ENCODE measurements at places on chromosomes 6 and 20.

GRCh38 chr6:125392682-125393081, 90.9 kb upstream of the HDDC2 start:
- no peak for DNase-seq

DNA sequence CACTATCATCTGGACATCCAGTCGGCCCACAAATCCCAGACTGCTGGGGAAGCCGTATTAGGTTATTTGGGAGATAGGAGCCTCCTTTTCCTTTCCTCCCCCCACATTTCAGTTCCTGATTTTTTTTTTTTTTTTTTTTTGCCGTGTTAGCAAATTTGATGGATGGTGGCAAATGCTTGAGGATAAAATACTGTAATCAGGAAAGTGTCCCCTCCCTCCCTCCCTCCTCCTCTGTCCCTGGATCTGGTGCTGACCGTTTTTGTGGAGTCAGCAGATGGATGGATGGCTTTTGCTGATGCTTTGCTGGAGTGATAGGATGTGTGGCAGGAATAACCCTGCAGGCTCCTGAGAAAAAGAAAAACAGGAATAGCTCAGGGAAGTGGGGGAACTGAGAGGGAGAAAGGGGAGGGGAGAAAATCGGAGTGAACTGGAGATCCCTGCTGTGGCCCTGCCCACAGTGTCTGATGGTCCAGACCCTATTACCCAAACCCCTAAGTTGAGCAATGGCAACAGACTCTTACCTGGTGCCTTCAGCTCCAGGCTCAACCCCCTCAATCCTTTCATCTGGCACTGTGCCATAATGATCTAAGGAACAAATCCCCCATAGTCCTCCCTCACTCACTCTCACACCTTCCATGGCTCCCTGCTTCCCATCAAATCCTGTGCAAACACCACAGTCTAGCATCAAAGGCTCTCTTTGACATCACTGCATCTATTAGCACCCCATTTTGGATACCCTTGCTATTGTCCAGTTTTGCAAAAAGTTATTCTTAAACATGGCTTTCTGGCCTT, 277.3 kb upstream of the CHD6 start:
- DNase-seq: no peak

- no peak for DNase-seq
Observed at GRCh38 chr6:135411339-135411738, 86.2 kb downstream of the AHI1 start.

DNA sequence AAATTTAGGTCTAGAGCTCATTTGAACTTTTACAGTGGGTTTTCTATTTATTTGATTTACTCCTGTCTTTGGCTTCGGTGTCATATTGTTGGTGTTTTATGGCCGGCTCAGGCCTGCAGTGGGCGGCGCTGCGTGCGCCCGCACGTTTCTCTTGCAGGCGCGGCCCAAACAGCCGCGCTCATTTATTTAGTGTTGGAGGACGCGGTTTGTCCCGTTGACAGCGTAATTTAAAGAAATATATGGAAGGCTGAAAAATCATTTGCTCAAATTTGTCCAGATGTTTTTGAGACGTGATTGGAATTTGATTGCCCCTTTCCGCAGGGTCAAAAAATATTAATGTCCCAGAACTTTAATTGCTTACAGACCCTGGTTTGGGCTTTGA, 22.1 kb downstream of the TFAP2B start:
- no peak for DNase-seq

DNA sequence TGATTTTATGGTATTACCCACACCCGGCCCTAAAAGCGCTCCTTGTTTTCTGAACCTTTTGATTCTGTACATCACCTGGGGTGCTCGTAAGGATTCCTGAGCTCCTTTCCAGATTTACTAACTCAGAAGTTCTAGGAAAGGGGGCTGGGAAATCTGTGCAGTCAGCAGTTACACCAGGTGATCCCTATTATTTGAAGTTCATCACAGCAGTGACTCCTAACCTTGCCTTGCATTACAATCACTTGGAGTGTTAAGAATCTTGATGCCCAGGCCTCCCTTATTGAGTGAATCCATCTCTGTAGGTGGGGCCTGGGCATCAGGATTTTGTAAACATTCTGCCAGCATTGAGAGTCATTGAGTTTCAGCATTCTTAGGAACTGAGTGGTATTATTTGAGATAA, 44.7 kb downstream of the BMP6 start:
- no peak for DNase-seq

DNA sequence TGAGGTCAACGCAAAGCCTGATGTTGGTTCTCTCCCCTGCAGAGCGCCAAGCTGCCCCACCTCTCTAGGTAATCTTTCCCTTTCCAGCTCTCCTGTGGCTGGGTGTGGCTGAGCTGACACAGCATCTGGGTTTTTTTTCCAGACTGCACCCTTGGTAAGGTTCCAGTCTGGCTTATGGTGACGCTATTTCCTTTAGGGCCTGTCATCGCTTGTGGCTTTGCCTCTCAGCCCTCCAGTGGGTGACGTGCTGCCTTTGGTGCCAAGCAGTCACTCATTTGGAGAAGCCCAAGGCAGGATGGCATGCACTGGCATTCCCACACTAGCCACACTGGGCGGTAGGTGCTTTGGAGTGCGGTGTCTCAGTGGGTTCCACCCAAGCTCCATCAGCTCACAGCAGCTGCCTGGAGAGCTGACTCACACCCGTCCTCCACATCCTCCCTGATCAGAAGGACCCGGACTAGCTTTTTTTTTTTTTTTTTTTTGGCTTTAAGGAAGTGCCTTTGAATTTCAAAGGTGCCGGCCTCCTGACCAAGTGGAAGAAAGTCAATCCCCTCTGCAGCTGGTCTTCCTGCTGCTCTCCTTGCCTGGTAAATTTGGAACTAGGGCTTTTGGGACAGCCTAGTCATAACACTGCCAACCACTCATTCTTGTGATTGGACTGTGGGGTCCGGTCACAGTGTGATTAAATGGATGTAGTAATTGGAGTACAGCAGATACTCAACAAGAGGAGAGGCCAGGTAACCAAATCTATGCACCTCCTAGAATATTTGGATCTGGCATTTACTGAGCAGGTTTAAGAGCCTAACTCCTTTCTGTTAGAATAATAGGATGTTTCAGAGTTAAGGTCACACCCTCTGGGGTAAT, 153.6 kb downstream of the CD83 start:
- DNase-seq: no peak

GRCh38 chr20:32343439-32343838, 14.7 kb upstream of the ASXL1 start:
- DNase-seq: no peak

DNA sequence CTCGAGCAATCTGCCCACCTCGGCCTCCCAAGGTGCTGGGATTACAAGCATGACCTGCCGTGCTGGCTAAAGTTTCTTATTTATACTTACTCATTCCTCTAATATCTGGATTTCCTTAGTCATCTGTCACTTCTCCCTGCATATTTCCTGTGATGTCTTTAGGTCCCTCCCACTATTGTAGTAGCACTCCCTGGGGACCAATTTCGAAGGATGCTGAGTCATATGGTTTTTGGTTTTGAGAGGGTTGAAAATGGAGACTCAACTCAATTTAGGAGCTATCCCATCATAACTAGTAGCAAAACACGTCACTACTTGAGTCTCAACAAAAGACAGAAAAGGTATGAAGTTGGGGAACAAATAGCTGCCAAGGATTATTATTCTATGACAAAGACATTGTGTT, 20.2 kb downstream of the MCUR1 start:
- DNase-seq: no peak

DNA sequence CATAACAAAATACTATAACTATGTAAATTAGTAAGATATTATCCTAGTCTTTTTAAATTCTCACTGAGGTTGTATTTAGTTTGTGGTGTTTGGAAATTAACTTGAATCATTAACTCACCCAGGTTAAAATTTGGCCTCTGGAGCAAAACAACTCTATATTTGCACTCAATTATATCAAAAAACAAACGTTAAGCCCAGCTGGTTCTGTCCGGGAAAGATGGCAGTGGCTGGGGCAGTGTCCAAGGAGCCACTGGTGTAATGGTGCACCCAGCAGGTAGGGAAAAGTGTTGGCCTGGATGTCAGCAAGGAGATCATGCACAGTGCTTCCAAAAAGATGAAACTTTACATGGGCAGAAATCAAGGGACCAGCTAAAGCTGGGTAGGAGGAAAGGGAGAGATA, 285.3 kb upstream of the CITED2 start:
- DNase-seq: no peak

DNA sequence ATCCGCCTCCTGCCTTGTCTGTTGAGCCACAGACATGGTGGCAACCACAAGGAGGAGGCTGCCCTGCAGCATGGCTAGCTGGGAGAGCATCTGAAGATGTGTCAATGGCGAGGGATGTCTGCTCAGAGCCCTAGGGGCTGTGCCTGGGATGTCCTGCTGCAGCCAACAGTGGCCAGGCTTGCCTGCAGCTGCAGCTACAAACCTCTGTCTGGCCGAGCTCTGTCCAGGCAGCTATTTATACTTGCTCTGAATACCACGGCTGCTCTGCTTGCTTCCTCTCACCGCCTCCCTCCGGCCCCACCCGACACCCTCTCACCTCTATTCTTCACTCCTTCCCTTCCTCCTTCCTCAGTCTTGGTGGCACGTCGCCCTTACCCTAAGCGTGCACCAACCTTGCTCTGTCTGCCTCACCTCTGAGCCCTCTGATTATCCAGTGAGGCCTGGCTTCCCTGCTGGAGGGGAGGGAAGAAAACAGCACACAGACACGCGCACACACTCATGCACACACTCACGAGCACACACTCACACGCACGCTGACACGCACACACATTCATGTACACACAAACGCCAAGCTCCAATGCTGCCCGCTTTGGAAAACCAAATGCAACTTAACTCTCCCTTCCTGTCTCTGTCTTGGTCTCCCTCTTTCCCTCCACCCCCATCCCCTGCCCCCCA, at the start of gene ANGPT4:
TSS of gene ANGPT4 (minus strand) at position 210 of the 675 bp plus-strand sequence. CDS start at position 90, 120 bp downstream.
- no peak for DNase-seq

GRCh38 chr6:74161380-74161779, 465.4 kb downstream of the CD109 start:
- no peak for DNase-seq

DNA sequence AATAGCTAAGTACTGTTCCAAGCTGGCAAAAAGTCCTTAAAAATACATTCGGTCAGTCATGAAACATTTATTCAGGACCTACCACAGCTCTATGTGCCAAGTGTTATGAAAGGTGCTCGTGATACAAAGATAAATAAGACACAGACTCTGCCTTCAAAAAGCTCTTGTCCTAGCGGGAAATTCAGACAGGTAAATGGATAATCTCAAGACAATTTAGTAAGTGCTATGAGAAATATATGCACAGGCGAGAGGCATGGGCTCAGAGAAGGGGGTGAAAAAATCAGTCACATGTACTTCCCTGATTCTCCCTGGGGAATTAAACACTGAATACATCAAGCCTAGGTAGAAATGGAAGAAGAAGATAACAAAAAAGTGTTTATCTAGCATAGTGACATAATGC, 49.8 kb upstream of the HEY2 start:
- no peak for DNase-seq

GRCh38 chr6:15337582-15337981, 91.7 kb downstream of the JARID2 start:
- no peak for DNase-seq

DNA sequence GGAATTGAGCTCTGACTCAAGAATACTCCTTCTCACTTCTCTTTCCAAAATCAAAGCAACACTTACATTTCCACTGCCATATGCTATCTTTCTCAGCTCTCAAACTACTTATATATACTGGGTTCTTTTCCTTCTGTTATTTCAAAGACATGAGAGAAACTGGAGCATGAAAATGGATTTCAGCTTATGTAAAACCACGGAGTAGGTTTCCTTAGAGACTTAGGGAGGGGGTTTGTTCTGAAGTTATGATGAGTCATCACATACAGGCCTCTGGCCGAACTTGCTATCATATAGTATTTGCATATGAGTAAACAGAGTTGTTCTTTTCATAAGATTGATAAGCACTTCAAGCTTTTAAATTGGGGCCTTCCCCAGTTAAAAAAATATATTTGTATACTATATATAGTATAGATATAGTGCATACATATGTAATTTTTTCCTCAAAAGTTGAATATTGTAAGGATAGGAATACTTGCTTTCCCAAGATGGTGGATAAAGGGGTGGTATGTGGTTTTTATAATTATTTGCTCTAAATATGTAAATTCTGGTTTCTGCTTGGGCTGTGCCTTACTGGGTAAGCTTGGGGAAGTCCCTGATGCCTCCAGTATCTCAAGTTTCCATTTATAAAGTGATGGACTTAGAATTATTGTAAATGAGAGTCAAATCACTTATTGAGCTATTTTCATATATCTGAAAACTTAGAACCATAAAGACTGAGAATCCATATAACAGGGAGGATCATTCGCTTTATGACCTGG, 273.9 kb downstream of the RFPL4B start:
- DNase-seq: no peak

- DNase-seq: no peak
Observed at GRCh38 chr6:47465117-47465516, 12.5 kb upstream of the CD2AP start.

DNA sequence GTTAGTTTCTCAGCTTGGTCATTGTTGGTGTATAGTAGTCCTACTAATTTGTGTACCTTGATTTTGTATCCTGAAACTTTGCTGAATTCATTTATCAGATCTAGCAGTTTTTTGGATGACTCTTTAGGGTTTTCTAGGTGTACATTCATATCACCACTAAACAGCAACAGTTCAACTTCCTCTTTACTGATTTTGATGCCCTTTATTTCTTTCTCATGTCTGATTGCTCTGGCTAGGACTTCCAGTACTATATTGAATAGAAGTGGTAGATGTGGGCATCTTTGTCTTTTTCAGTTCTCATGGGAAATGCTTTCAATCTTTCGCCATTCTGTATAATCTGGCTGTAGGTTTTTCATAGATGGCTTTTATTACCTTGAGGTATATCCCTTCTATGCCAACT, 61.3 kb upstream of the HEY2 start:
- no peak for DNase-seq

DNA sequence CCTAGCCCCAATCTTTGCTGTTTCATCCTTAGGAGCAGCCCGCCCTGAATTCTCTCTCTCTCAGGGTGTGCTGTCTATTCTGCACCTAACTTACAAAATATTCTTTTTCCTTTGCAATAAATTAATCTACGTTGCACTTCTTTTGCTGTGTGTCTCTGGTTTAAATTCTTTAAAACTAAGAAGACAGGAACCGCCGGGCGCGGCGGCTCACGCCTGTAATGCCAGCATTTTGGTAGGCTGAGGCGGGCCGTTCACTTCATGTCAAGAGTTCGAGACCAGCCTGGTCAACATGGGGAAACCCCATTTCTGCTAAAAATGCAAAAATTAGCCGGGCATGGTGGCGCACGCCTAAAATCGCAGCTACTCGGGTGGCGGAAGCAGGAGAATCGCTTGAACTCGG, 148.5 kb upstream of the PRSS16 start:
- DNase-seq: no peak

GRCh38 chr6:130215526-130215925, 7.2 kb downstream of the SAMD3 start:
- no peak for DNase-seq

DNA sequence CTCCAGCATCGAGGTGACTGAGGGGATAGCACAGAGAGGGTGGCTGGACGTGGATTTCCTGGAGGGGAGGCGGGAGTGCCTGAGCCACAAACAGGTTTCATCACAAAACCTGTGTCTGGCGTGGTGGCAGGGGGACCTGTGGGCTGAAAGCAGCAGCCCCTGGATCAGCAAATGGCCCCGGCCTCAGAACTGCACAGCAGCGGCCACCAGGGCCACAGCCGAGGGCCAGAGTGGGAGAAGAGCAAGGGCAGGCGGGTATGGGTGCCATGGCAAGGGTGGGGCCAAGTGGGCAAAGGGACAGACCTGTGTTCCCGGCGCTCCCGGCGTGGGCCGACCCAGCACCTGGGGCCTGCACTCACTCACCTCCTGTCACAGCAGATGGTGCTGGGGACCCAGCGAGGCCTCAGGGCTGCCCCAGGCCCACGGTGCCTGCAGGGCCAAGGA, 19.0 kb downstream of the NTSR1 start:
- DNase-seq: no peak

All from NCI-H1694 treated with DMSO at 0.1 percent for 48 hours (cell line).